RCC 7860 (cell line): ENCODE measurements at places on chromosomes 5 and 9.

DNA sequence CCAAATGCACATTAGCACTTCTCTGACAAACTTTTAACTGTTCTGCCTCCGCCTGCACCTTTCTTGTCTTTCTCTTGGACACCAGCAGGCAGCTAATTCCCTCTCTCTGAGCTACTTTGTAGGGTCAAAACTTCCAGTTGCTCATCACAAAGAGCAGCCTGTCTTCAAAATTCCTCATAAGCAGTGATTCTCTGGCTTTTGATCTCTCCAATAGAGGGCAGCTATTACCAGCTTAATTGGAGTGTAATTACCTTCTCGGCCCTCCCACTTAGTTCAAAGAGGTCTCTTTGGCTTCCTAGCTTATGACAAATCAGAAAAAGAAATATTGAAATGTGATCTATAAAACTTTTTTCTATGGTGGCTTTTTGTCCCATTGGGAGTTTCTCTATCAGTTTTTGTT, 43.6 kb upstream of the RAD23B start:
- no peak for DNase-seq

DNA sequence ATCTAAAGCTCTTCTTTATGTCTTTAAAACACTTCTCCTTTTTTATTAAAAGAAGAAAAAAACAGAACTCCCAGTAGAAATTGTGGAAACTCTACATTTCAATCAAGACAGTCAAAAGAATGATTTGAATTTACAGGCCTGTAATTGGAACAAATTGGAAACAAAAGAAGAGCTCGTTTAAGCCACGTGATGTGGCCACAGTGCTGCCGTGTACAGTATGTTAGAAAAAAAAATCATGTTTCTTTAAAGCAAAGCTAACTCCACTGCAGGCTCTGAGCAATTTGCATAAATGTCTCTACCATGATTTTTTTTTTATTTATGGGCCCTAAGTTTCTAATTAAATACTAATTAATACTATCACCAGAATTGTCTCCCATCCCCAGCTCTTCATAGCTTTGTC, 325.6 kb downstream of the ZSWIM6 start:
- DNase-seq: no peak

GRCh38 chr9:137564817-137565411, 13.2 kb downstream of the MRPL41 start:
- DNase-seq: no peak

GRCh38 chr9:87115785-87116184, 168.5 kb upstream of the GAS1 start:
- DNase-seq: no peak

GRCh38 chr5:19534751-19535150, 453.2 kb downstream of the CDH18 start:
- DNase-seq: no peak

DNA sequence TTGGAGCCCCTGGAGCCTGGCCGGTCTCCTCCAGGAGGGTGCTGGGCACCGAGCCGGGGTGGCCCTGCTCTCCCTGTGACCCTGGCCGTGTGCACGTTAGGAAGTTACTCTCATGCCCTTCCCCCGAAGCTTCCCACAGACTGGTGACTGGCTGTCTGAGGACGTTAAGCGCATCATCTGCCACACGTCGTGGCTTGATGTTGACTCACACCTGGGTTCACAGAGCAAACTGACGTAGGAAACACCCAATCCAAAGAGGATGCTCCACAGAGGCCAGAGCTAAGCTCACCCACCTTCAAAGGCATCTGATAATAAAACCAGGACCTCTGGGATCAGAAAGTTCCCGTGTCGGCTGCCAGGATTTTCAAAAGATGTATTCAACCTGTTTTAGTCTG, 152.9 kb upstream of the PHYKPL start:
- peak; percentile 74 for DNase-seq

DNA sequence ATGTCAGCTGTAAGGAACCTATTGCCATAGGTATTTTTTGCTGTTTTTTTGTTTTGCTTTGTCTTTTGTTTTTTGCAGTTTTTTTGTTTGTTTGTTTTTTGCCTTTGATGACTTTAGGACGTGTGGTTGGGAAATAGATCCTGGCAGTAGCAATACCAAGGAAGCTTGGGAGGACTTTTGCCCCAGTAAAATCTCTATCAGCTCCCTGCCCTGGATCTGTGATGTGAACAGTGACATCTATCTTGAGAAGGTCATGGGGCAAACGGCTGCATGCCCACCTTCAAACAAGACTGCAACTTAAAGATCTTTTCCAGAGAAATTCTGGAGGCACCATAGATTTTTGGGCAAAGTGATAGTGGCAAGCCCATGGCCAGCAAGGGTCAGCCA, 5.4 kb upstream of the ADRA1B start:
- DNase-seq: no peak

DNA sequence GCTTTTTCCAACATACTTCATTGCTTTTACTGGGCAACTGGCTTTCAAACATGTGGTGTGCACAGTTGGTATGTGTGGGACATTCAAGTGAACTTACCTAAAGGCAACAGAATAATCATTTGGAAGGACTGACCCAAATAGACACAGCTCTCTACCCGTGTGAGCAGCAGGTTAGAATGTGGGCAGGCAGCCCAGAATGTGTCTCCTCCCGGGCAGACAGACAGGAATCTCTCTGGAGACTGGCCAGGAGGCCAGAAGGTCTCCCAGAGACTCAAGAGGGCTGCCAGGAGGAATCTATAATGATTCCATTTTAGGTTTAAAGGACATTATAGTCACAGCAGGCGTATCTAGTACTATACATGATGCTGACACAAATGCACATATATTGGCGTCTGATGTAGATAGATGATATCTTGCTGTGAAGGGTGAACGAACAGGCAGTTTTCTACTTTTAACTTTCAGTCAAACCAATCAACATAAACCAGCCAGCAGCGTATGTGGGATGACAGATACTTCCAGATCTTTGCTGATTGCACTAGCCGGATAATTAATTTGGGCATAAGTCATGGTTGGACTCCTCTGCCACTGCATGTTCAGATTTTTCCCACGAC, 297.4 kb upstream of the ZNF608 start:
- DNase-seq: peak; percentile 80

GRCh38 chr5:131182839-131183238, 12.1 kb downstream of the LYRM7 start:
- no peak for DNase-seq

- DNase-seq: no peak
These were observed 1052.3 kb downstream of the PTPRD start for GRCh38 chr9:9560382-9561035.

- DNase-seq: no peak
These were observed 32.4 kb upstream of the SLC25A51 start for GRCh38 chr9:37936376-37936775.

GRCh38 chr9:71638627-71639026, 129.7 kb downstream of the CEMIP2 start:
- no peak for DNase-seq

- DNase-seq: no peak
These were observed 14.6 kb downstream of the NDUFA8 start for GRCh38 chr9:122144836-122145591.

GRCh38 chr5:14121552-14121951, 21.6 kb upstream of the TRIO start:
- no peak for DNase-seq

DNA sequence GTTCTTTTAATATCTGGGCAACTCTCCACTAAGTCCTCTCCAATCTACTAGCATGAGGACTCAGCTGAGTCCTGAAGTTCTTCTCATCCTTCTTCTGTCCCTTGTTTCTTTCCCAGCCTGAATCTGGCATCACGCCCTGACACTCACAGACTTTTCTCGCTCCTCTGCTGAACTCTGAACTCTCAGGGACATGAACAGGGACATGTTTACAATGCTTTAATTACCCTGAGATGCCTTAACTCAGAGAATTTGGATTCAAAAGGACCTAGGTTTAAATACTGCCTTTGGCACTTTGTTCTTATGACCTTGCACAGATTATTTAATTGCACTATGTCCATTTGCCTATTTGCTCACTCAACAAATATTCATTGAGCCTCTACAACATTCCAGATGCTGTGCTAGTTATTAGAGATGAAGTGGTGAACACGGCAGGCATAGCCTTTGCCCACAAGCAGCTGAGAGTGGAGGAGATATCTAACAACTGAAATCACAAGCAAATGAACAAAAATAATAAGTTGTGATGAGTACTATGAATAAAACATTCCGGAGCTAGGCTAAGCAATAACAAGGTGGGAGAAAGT, 106.0 kb downstream of the ADRB2 start:
- no peak for DNase-seq

DNA sequence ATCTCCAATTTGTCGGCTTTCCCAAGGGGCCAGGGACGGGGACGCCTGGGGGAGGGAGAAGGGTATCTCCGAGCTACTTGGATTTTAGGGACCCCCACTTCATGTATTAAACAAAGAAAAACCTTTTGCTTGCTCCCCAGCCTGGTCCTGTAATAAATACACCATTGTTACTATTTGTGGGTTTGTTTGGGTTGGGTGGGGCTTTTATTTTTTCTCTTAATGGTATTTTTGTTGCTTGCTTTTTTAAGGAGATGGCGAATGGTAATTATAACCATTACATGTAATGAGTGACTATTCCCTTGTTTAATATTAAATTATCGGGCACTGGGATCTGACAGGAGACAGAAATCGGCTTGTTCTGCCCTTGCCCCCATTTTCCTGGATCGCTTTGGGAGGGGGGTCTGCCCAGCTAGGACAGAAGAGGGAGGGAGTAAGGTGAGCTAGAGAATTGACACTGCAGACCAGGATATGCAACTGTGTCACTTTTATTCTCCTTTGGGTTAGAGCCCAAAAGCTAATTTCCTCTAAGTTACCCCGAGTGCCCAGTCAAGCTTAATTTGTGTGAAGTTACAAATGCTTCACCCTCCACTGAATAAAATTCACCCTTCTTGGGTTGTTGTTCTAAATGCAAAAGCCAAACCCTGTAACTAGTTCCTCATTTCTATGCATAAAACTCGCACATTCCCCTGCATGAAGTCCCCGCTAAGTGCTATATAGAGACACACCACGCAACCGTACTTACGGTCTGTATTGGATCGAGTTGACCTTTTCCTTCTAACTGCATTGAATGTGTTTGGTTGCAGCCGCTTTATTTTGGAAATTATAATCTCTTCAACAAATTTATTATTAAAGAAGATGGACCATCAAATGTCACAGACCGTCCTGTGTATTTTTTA, 1.6 kb upstream of the ZNF608 start:
- DNase-seq: peak; percentile 47
